ENCODE measurements at places on chromosomes 2 and 18.

- DNase-seq = no peak
These were observed 199.8 kb downstream of the ZFP36L2 start for GRCh38 chr2:43026426-43027096.

DNA sequence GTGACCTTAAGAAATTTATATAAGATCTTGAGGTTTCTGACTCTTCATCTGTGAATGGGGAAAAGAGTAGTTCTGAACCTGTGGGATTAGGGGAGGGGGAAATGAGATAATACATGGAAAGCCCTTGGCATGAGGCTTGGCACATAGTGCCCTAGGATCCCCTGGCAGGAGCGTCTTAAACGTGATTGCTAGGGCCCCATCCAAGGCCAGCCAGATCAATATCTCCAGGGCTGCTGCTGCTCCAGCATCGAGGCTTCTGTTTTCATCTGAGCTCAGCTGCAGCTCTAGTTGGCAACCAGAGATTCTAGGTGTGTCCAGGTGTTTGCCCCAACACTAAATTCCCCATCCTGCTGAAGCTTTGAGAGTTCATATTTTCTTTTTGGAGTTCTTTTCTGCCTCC lies 71.0 kb downstream of the IL1R2 start:
- no peak for DNase-seq

GRCh38 chr2:101265893-101266499 lies 13.3 kb downstream of the CNOT11 start:
- DNase-seq = no peak

DNA sequence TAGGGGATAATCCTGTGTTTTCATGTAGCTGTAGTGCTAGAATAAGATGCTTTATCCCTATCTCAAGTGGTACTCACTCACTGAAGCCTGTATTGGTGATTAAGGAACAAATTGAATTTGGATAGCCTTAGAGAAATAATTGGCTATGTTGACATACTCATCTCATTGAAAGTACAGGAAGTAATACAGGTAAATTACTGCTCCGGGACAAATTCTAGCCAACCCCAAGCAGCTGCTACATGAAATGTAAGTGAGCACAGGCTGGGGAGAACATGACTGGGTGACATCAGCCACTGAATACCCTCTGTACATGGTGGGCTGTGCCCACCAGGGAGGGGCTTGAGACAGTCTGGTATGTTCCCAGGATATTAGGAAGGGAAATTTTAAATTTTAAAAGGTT lies 188.4 kb upstream of the RASGRP3 start:
- DNase-seq = no peak
